ENCODE measurements at places on chromosomes 4 and X.

GRCh38 chrX:72020788-72021187, 110.1 kb downstream of the NHSL2 start:
- no peak for DNase-seq

- no peak for DNase-seq
These were observed 174.5 kb upstream of the DKK2 start for GRCh38 chr4:107210450-107211239.

DNA sequence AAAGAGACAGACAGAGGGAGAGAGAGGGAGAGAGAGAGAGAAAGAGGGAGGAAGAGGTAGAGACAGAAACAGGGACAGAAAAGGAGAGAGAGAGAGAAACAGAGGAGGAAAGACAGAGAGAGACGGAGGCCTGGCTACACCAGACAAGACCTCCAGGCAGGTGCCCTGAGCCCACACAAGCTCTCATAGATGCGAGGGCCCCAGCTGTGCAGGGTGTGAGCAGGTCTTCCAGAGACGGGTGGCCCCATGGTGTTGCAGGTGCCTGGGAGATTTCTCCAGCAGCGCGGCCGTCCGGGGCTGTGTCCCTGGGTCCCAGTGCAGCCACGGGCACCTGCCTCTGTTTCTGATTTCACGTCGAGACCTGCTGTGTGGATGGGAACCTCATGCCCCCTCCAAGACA, 253.0 kb downstream of the SHOX start:
- no peak for DNase-seq

DNA sequence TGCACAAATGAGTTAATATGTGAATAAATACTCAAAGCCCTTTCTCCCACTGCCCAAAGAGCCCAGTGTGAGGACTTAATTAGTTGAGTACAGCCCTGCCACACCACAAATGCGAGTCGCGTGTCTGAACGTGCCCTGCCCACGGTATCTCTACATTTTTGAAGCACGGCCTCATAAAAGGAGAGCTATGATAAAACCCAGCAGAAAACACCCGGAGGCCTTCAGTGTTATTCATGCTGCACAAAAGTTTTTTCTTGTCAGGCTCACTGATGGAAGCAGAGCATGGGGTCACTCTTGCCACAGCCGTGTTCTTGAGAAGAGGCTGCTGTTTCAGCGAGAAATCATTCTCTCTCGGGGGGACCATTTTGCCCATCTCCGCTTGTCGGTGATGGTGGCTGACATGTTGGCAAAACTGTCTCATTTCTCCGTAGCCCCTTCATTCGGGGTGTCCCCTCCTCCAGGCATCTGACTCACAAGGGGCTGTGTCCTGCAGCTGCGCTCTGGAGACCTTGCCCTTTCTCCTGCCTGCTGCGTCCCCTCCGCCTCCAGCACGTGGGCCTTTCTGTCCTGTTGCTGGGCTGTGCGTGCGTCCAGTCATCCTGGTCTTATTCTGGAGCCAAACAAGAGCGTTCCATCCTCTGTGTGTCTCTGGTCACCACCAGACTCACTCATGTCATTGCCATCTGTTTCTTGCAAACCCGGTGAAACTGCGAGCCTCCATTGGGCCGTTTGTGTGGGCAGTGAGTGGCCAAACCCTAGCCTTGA, 88.8 kb downstream of the SORCS2 start:
- no peak for DNase-seq

DNA sequence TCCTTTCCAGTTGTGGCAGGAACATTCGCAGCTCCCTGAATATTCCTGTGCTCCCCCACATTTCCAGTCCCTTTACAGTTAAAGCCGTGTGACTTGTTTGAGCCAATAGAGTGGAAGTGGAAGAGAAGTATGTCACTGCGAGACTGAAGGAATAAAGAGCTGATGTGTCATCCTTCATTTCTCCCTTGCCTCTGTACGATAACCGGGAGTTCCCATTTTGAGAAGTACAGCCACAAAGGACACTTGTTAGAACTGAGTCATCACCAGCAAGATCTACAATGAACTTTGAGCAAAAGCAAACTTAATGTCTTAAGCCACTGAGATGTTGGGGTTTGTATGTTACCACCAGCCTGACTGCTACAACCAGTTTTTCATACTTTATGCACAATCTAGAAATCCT, 92.3 kb downstream of the SPRY1 start:
- DNase-seq: no peak

DNA sequence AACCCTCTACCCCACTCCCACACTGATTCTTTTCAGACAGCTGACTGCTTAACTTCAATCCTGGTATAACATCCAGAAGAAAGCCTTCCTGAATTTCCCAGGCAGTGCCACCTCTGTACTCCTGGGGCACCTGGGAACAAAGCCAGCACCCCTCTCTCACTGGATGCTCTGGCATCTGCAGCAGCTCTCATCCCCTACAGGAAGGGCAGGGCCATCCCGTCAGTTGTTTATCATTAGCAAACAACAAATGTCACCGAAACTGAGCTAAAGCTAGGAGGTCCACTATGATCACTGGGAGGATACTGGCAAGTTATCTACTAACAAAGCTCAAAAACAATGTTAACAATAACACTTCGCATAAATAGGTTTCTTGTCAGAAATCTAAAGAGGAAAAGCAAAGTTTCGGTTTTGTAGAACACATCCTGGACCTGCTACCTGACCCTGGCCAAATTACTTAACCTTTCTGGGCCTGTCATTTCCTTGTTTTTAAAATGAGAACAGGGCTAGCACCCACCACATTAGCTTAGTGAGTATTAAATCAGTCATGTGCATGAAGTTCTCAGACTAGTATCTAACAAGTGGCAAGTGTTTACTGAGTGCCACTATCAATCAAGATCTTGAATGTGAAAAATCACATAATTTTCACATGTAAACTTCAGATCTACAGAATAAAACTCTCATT, 86.6 kb downstream of the NR3C2 start:
- no peak for DNase-seq
